Tibial artery (tissue), 4 donors: ENCODE measurements at places on chromosomes 4 and X.

DNA sequence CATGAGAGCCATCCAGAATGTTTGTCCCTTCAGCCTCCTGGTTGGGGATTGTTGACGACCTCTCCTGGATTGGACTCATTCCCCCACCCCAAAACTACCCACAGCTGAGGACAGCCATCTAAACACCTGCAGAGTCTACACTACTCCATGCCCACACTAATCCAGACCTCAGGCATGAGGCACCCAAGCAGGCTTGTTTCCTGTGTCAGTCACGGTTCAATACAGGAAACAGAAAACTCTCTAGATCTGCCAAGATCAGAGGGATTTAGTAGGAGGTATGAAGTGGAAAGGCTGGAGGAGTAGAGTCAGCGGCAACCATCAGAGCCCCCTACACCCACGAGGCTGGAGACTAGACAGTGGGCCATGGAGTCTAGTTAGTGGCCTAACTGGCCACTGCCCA lies 37.7 kb downstream of the HAND2 start:
- no peak for DNase-seq

DNA sequence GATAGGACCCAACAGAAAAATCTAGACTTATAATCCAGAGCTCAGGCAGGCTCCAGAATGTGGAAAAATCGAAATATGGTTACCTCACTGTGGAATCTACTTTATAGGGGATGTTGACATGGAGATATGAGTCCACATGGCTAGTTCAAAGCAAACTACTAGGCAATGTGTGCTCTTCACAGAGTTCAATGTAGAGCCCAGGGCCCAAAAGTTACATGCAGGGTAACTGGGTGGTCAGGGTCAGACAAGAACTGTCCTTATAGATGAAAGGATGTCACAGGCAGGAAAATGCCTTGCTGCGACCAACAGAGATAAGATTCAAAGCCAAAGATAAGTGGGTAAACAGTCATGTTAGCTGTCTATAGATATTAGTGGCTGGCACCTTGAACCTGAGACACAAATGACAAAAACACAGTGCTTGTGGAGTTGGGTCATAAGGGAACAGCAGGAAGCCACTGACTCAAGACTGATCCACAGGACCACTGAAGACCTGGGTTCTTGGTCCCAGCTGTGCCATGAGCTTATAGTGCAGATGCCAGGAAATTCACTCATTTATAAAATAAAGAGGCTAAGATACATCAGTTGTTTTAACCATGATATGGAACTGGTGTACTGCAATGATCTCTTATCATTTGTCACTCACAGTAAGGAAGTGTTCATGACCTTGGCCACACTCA lies 101.7 kb upstream of the MBNL3 start:
- DNase-seq = no peak

- no peak for DNase-seq
These were observed 58.2 kb downstream of the CD38 start for GRCh38 chr4:15836362-15836761.

DNA sequence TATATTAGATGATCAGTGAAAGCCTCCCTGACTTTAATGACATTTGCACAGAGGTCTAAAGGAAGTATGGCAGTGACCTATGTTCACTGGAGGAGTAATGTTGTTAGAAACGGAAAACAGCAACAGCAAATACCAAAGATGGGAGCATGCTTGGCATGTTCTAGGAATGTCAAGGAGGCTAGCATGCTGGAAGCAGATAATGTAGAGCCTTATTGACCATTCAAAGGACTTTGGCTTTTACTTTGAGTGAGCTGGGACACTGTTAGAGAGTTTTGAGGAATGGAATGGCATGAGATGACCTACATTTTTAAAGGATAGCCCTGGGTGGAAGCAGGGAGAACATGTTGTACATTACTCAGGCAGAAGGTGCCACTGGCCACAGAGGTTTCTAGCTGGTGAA lies 6.0 kb downstream of the RPA4 start:
- DNase-seq = no peak

GRCh38 chr4:77505275-77505957 lies 100.2 kb upstream of the CXCL13 start:
- DNase-seq = no peak

DNA sequence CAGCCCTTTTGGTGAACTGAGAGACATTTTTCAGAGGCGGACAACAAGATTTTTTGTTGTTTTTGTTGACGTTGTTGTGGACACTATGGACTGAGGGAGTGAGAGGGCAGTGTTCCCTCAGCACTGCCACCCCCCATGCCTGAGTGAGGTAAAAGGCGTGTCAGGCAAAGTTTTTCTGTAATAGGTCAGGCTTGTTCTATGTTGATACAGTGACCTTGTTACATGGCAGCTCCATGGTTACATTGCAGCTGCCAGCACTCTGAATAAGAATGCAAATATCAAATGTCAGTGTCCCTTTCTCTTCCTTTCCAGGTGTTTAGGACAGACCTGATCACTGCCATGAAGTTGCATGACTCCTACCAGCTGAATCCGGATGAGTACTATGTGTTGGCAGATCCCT lies 36.6 kb downstream of the JADE1 start:
- no peak for DNase-seq

DNA sequence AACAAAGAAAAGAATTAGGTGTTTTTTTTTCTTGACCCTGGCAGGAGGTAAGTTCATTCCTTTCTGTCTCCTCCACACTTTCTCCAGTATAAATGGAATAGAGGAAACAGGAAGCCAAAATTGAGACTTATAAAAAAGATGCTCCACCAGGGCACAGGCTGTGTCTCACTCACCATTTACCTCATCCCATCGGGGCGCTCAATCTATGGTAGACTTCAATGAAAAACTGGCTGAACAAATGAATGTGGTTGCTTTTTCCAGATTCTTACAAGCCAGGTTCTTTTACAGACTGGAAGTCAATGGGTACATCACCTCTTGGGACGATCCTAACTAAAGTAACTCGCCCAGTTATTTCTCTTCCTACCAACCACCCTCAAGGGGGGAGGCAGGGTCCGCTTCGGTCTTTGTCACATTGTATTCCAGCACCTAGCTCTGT lies 685 bp downstream of the COMMD8 start:
- no peak for DNase-seq

GRCh38 chr4:80798082-80798481 lies 232.4 kb upstream of the BMP3 start:
- no peak for DNase-seq

DNA sequence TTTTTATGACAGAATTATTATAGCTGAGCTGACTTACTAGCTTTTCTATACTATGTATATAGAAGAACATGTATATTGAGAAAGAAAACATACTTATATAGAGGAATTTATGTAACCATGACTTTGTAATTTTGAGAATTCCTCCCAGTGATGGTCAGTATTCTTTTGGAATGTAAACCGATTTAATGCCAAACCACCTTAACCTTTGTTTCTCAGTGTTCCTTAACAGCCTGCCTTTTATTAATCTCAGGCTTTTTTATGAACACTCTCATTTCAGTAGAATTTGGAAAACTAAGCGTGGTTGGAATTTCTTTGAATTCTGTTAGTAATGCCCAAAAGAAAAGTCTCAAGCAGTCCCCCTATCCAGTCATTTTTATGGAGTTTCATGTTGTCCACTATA lies 47.0 kb downstream of the MOSPD2 start:
- DNase-seq = no peak

DNA sequence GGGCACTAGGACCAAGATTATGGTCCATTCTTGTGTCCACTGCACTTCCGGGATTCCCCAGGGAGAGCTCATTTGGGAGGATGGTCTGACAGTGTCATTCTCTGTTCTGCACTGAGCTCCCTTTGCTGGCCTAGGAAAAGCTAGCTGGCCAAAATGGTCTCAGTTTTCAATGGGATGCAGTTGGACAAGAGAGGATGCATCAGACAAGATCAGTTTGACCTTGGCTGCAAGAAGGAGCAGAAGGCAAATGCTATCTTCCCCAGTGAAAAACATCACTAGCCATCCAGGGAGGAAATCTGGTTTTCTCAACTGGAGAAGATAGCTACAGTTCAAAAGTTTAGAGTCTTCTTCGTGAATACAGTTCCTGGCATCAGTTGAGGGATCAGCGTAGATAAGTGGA lies 221.1 kb downstream of the PTTG2 start:
- no peak for DNase-seq

- DNase-seq = no peak
These were observed 26.0 kb downstream of the RNF212 start for GRCh38 chr4:1087371-1087770.

DNA sequence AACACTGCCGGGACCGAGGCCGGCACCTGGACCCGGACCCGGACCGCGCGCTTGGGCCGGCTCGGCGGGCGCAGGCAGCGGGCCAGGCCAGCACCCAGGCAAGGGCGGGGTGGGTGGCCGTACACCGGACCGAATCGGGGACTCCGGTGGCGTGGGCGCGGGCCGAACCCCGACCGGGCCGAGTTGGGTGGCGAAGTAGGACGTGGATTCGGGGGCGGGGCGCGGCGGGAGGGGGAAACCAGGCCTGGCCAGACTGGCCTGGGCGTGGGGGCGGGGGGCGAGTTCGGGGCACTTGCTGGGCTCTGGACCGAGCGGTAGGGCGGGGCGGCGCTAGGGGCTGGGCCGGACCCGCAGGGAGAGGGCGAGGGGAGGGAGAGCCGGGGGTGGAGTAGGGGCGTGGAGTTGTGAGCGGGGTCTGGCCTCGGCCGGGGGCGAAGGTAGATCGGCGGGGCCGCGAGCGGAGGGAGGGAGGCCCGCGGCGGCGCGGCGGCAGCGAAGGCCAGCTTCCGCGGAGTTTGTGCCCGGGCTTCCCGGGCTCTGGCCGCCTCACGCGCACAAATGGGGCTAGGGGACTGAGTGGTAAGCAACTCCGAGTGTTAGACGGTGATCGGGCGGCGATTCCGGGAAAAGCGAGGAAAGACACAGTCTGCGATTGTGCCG lies 1.8 kb upstream of the BCORL1 start:
- DNase-seq = peak; percentile 51

GRCh38 chr4:3675251-3676115 lies 90.7 kb upstream of the ADRA2C start:
- DNase-seq = no peak

GRCh38 chr4:83516042-83516772 lies 19.7 kb upstream of the GPAT3 start:
- DNase-seq = no peak

DNA sequence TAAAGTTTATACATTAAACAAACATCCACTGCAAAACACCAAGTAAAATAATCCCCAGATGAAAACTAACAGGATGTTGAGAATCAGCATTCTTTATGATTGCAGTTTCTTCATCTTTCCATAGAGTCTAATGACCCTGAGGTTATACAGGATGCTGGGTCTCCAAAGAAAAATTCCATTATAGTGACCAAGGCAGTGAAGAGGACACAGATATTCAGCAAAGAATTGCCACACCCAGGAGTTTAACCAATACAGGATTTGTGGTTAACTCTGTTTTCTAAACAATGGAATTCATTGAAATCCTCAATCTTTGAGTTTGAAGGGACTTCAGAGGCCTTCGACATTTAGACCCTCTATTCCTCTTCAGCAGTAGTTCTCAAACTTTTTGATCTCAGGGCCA lies 76.2 kb upstream of the ESX1 start:
- DNase-seq = no peak

- no peak for DNase-seq
These were observed 62.1 kb downstream of the CLCN3 start for GRCh38 chr4:169682372-169683047.

DNA sequence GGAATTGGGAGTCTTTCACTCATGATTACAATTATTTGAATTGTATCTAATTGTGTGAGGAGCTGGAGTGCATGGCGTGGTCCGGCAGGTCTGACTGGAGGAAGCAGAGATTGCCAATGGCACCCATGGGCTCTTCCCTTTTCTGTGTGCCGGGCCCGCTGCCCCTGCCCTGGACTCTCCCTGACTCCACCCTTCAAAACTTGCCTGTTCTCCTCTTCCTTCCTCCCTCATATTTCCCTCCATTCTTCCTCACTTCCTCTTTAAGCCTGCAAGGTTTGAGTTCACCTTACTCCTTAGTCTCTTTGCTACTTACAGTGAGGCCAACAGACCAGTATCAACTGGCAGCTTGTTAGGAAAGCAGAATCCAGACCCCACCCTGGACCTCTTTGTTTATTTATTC lies 6.5 kb upstream of the STBD1 start:
- DNase-seq = no peak

- no peak for DNase-seq
These were observed 203.1 kb downstream of the LARP7 start for GRCh38 chr4:112840061-112840460.

- no peak for DNase-seq
These were observed 23.4 kb upstream of the PAQR3 start for GRCh38 chr4:78962597-78963115.

DNA sequence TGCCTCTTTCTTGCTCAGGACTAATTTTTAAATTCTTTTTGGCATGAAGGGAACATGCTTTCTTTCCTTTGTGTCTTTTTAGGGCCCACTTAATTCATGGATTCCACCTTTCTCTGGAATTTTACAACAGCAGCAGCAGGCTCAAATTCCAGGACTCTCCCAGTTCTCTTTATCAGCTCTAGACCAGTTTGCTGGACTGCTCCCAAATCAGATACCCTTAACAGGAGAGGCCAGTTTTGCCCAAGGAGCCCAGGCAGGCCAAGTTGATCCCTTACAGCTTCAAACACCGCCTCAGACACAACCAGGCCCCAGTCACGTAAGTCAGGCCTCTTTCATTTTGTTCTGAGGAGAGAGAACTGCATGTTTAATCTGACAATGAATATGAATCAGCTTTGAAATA lies 2.3 kb downstream of the ODAM start:
- no peak for DNase-seq

DNA sequence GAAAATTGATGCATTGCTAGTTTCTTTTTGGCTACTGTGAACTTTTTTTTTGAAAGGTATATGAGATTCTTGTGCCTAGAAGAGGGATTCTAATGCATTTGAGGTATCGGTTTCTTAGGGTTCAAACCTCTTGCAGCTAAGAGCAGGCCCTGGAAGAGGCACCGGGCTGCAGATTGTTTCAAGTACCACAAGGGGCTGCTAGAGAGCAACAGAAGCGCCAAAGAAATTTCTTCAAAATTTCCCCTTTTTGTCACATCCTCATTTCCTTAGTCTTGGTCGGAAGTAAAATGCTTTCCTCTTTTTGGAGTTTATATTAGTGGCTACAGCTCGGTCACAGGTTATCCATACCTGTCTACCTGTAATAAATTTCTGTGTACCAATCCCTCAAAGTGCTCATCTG lies 89.8 kb downstream of the PDGFRA start:
- DNase-seq = no peak

DNA sequence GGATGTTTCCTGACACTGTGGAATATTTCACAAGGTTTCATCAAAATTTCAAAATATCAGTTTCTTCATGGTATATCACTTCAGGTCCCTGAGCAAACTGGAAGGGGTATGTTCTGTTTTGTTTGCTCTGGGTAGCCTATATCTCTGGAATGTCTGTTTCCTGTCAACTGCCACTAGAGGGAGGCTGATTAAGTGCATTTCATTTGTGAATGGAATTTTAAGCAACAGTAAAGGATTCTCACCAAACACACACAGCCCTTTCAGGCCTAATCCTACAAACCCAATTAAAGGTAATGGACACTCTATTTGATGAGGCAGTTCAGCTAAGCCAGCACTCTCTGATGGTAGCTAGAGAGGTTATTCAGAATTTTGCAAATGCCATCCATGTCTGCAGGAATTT lies 307.1 kb downstream of the TEX13A start:
- DNase-seq = no peak
